ENCODE measurements at places on chromosomes 7 and 10.

GRCh38 chr10:43842496-43842895 lies 193.8 kb upstream of the ZNF32 start:
- DNase-seq, result no peak

DNA sequence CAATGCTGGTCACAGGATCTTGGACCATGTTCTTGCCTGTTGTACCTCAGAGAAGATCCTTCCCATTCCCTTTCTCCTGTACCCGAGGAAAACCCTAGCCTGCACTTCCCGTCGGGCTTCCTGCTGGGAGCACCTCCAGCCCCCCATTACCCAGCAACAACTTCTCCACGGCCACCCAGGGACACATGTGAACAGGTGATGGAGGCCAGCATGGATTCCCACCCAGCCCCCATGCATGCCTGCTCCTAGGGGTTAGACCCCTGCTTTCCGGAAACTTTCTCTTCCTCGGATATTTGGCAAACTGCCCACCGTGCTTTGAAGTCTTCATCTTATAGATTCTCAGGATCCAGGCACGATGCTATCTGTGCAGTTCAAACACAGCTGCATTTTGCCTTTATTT lies 67.3 kb downstream of the CALML3 start:
- no peak for DNase-seq

GRCh38 chr7:117043108-117043825 lies 90.0 kb downstream of the ST7 start:
- no peak for DNase-seq

DNA sequence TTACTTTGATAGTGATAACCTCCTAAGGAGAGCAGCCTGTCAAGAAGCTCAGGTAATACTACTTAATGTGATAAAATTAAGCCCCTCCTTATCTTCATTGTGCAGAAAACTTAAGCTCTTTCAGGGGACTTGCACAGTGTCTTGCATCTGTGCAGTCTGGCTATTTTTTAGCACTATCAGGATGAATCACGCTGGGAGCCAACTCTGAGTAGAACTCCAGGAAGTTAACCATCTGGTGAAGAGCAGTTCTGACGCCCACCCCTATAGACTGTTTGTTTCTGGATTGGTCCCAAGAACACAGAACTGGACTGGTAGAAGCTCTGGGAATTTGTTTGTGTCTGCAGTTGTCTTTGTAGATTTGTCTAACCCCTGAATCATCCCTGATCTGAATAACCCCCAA lies 41.9 kb downstream of the AGK start:
- DNase-seq, result no peak

- no peak for DNase-seq
Observed at GRCh38 chr10:116069856-116070255, 203.2 kb downstream of the GFRA1 start.

Data from hypothalamus (tissue), 51 donors.